ENCODE measurements at places on chromosomes 3 and 15.

DNA sequence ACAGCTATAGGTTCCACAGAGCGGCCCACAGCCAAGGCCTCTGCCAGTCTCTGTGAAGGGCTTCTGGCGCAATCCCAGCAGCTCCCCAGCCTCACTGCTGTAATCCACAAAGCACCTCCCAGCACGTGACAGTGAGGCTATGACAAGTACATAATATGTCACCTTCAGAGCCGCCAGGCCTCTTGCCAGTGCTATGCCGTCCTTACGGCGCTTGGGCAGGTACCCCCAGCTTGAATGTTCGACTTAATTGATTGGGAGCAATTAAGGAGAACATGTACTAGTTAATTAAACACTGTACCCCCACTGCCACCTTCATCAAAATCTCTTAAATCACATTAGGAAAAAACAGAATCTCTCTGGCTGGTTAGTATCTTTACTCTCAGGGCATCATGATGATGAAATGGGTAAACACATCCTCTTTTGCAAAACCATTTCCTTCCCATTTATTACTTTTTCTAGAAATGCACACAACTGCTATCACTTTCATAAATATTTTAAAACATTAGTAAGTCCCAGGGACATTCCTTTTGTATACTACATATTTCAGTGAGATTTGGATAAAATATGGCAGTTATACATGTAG lies 169.9 kb downstream of the XXYLT1 start:
- H3K27ac ChIP-seq, result peak overlapping the region; percentile 43
- H3K36me3 ChIP-seq, result no peaks in the 10 kb centered on the region
- H3K27me3 ChIP-seq, result no peaks in the 10 kb centered on the region
- H3K4me3 ChIP-seq, result no peak overlapping the region

GRCh38 chr3:66203275-66203674 lies 17.5 kb upstream of the SLC25A26 start:
- H3K27me3 ChIP-seq, result no peaks in the 10 kb centered on the region
- H3K4me3 ChIP-seq, result no peak overlapping the region
- DNase-seq, result no peak
- H3K36me3 ChIP-seq, result no peaks in the 10 kb centered on the region

GRCh38 chr3:126891791-126892190 lies 91.1 kb upstream of the PLXNA1 start:
- H3K36me3 ChIP-seq, result no peaks in the 10 kb centered on the region
- H3K27ac ChIP-seq, result no peak overlapping the region
- DNase-seq, result no peak
- no peaks in the 10 kb centered on the region for H3K27me3 ChIP-seq
- H3K4me3 ChIP-seq, result no peak overlapping the region

- no peak overlapping the region for H3K4me3 ChIP-seq
- H3K27me3 ChIP-seq, result no peaks in the 10 kb centered on the region
- H3K36me3 ChIP-seq, result no peaks in the 10 kb centered on the region
Measured at GRCh38 chr3:59472541-59472940, 422.7 kb upstream of the CFAP20DC start.

GRCh38 chr3:16767006-16767405 lies 117.7 kb upstream of the PLCL2 start:
- H3K4me3 ChIP-seq, result no peak overlapping the region
- no peak for DNase-seq
- H3K4me1 ChIP-seq, result no peaks in the 10 kb centered on the region
- H3K36me3 ChIP-seq, result no peaks in the 10 kb centered on the region

DNA sequence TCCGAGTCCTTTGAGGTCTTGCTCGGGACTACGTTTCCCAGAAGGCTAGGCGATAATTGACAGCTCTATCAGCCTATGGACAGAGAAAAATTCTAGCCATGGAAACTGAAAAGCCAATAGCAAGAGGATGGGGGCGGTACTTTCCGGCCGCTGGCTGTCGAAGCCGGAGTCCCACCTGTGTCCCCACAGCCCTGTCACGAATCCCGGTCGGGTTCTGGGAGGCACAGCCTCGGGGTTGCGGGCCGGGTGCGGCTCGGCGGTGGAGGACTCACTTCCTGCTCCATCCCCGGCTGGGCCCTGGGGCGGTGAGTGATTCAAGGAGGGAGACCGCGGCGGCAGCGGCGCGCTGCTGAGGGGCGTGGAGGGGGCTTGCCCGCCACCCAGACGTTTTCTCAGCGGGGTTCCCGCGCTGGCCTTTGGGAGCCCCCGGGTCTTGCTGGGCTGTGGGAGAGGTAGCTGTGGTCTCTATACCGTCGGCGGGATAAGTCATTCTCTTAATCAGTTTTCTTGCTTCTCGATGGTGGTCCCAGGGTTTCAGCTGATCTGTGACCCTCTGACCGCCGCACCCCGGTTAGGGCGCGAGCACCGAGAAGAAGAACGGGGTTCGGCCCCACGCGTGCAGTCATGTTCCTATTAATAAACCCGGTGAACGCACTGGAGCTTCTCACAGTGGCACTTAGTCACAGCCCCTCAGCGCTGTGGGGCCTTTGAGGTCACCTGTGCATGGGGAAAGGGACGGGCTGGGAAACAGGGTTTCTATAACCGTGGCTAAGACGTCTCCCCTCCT lies at the start of gene ZNF774:
Gene ZNF774 (plus strand): TSS at position 178 of the 787 bp plus-strand sequence. CDS start 2,377 bp downstream, outside the sequence.
- H3K36me3 ChIP-seq, result no peaks in the 10 kb centered on the region
- H3K4me3 ChIP-seq, result peak within 1 kb of the TSS; percentile 79
- no peak within 1 kb of the TSS for H3K27ac ChIP-seq
- H3K4me1 ChIP-seq, result peaks cover 4% of the 10 kb centered on the region
- no peaks in the 10 kb centered on the region for H3K27me3 ChIP-seq
- peak; percentile 91 for DNase-seq

DNA sequence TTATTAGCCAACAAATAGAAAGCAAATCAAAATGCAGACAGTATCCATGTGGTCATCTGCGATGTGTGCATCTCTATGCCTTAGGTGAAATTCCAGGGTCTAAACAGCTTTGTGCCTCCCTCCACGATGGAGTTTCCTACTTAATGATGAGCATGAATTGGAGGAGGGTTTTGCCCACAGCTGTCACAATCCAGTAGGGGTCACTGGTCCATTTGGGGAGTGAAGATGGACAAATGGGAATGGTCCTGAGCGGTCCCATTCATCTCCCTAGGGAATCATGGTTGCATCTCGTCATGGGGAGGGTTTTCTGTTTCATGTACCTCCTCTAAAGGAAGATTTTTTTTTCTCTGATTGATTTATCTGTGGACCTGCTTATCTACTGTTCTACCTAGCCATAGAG lies 358.0 kb downstream of the PTPRG start:
- no peaks in the 10 kb centered on the region for H3K36me3 ChIP-seq
- no peak overlapping the region for H3K4me3 ChIP-seq
- H3K27ac ChIP-seq, result no peak overlapping the region
- H3K27me3 ChIP-seq, result 0 out of 2 replicates have a peak, but pooled peaks cover 2% of the 10 kb centered on the region
- no peak for DNase-seq
- H3K4me1 ChIP-seq, result no peaks in the 10 kb centered on the region

Data from GM12878 (cell line).